ENCODE measurements at places on chromosomes 2 and 18.

DNA sequence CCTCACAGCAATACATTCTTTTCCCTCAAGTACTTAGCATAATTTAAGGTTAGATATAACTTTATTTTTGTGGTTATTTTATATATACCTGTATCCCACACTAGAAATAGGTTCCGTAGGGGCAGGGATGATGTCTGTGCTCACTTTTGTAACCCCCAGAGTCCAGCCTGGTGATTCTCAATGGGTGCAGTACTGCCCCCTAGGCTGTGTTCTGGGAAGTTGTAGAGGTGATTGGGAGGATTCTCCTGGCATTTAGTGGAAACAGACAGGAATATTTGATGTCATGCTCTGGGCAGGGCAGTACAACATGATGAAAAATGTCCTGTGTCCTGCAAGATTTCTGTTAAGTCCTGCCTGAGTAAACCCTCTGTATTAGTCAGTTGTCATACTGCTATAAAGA lies 333.3 kb downstream of the PLCL1 start:
- DNase-seq = no peak

- no peak for DNase-seq
These were observed 206.5 kb upstream of the AGAP1 start for GRCh38 chr2:235287375-235287733.

DNA sequence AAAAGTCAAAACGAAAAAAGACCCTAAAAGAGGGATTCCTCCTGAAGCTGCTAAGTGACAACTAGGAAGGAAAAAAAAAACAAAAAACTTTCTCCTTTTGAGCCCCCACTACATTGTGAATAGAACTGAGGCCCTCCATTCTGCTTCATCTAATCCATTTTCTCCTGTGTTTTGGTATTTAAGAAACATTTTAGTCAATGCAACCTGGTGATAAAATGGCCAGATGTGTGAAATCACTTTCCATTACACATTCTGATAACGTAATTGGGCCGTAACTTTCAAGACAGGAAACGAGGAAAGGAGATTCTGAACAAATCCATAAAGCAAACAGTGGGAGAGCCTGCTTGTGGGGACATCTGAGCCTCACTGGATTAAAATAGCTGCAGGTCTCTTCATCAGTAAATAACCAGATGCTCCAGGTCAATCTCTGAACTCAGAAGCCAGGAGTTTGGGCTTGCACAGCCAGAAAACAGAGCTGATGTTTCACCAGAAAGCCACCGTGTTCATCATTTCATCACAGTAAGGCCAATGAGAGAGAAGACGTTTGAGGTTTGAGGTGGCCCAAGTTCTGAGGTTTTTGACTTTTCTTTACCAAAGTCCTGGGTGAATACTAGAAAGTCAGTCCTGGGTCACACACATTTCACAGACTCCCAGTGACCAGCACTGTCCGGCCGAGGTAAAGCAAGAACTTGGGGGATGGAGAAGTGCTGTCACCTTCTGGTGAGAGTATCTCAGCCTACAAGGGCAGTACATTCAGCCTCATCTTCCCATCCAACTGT lies 47.8 kb downstream of the TGFA start:
- DNase-seq = no peak

DNA sequence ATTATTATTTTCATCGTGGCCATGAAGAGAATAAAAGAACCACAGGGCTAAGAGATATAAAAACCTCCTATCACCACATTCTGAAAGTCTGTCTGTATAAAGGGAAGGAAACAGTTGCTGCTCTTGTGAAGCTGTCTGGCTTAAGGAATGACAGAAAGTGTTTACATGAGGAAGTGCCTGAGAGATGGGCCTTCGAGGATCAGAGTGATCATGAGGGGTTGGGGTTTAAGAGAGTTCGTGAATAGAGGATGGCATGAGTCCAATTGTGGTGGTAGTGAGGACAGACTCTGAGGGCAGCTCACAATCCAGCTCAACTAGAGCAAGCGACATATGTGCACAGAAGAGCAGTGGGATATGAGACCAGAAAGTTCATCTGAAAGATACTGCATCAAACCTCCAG lies 65.8 kb upstream of the PIEZO2 start:
- DNase-seq = no peak

GRCh38 chr2:166361351-166362153 lies 14.2 kb downstream of the SCN9A start:
- peak; percentile 62 for DNase-seq

DNA sequence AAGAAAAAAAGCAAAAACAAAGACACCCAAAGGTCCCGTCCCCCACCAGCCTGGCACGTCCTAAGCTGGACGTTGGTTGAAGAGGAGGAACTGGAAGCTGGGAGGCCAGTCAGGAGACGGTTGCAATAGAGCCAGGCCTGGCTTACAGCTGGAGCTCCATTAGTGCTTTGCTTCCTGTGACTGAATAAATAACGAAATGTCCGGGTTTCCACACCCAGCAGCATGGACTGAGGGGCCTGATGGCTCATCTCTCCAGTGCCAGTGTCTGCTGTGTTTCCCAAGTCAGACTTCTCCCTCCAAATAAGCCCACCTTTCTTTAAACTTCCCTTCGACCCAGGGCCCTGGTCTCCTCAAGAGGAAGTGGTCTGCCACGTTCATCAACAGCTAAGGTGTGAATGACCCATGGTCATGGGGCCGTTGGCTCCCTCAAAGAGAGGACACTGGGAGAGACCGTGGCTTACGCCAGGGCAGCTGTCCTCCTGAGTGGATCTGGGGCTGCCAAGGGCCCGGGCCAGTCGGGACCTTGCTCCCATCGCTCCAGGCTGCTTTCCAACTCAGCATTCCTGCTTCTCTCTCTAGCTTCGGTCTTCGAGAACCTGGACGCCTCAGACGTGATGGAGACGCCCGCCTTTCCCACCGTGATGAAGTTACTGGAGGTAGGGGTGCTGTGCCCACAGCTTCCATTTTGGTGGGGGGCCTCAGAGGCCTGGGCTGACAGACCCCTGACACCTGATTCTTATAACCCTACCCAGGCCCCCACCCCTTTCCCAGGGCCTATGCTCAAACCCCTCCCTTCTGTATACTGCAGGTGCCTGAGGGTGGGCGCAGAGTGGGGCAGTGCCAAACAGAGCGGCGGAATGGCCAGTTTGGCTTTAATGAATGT lies 44.9 kb downstream of the MYO7B start:
- no peak for DNase-seq

DNA sequence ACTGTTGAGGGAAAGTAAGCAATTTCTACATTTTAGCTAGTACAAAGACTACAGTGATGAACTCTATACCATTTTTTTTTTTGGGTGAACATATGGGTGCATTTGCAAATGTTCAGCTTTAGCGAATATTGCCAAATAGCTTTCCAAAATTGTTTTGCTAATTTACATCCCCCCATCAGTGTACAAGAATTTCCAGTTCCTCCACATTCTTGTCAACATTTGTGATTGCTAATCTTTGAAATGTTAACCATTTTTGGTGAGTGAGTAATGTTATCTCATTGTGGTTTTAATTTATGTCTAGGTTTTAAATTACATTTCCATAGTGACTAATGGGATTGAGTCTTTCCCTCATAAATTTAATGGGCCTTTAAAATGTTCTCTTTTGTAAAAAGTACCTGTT lies 16.4 kb upstream of the CNRIP1 start:
- DNase-seq = no peak

DNA sequence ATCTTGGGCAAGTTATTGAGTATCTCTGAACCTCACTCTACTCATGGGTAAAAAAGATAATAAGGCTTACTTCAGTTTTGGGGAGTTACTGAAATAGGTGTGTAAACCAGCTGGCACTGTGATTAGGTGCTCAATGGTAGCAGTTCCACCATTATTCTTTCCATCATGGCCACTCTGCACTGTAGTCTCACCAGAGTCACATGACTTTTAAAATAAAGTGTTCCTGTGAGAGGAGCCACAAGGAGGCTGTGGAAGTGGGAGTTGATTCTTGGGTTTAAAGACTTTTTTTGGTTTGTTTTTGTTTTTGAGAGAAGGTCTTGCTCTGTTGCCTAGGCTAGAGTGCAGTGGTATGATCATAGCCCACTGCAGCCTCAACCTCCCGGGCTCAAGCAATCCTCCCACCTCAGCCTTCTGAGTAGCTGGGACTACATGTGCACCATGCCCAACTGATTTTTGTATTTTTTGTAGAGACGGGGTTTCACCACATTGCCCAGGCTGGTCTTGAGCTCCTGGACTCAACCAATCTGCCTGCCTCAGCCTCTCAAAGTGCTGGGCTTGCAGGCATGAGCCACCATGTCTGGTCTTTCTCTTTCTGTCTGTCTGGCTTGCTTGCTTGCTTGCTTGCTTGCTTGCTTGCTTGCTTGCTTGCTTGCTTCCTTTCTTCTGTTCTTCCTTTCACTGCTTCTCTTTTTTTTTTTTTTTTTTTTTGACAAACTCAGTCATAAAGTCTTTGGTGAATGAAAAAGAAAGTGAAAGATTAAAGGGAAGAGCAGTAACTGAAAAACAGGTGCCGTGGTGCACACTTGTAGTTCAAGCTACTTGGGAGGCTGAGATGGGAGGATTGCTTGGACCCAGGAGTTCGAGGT lies 21.2 kb upstream of the ACVR1 start:
- DNase-seq = peak; percentile 79

DNA sequence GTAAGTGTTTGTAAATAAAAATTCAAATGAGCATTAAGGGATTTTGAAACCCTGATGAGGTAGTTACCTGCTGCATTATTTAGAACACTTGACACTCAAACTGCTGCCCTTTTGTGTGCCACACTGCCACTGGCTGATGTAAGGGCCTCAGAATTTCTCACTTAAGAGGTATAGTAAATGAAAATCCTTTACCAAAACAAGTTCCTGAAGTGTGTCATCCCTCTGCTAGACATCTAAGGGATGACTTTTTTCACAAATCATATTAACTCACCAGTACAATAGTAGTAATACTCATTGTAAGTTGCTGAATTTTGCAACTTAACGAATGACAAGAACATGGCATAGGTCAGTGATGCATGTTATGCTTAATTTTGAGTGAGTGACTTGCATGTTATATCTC lies 274.9 kb upstream of the UBE2E3 start:
- no peak for DNase-seq

DNA sequence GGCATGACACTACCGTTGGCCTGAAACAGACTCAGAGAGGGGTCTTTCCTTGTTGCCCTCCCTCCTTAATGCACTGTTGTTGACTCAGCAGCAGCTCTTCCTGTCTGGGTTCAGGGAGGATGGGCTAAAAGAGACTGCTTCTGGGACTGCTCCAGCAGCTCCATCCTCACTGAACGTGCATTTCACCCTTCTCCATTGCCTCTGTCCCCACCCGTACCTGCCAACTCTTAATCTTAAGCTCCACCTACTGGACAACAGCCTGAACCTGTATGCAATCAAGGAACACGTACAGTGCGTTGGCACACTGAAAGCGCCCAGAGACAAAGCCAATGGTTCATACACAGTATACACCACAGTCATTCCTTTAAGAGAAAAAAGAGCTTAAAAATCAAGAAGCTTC lies 230.8 kb upstream of the RAB6C start:
- DNase-seq = peak; percentile 23

DNA sequence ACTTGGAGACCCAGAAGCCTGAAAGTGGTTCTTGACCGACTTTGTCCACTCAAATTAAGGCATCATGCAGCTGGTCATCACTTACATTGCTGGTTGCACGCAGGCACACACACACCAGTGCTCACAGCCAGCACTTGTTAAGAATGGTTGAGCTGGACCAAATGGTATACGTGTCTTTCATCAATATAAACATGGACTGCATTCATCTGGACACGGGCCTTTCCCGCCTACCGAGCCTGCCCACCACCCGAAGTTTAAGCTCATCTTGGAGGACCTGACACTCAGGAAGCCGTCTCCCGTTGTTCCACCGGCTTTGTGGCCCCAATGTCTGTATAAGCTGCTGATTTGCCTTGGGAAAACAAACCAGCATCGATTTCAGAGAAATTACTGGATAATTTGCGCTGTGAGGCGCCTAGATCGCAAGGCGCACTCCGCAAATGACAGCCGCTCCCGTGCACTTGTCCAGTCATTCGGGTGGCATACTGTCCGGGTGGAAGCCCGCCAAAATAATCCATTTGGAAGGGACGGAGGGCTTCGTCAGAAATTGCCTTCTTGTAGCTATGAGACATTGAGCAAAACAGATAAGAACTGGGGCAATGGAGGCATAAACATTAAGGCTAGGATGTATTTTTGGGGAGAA lies 40.1 kb upstream of the AKAIN1 start:
- peak; percentile 21 for DNase-seq

DNA sequence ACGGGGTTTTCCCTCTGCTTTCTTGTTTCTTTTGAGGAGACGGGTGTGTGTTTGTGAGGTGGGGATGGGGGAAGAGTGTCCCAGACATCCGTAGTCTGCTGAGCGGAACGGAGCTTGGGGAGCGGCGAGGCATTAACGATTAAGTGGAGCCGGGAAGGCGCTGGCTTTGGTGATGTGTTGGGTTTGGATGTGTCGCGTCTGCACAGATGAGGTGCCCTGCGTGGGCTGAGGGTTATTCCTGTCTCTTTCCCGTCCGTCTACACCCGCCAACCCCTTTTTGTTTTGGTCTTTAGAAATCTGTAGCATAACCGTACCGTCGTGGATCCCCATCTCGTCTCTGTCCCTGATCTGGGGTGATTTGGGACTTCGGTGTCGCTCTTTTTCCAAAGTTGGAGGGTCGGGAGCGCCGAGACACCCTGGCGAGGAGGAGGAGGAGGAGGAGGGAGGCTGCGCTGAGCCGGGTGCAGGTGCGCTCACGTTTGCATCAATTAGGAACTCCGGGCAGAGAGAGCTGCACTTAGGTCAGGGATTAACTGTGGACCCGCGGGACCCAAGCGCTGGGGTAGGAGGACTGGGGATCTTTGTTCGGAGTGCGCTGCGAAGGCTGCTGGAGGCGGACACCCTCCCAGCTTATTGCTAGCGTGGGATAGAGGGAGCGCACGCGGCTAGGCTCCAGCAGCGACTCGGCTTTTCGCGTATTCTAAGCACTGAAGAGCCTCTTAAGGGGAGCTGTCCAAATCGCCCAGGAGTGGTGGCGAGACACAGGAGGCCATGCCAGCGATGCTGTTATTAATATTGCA lies 720.3 kb downstream of the DPP10 start:
- no peak for DNase-seq

GRCh38 chr18:834082-834720 lies 22.2 kb upstream of the YES1 start:
- no peak for DNase-seq

DNA sequence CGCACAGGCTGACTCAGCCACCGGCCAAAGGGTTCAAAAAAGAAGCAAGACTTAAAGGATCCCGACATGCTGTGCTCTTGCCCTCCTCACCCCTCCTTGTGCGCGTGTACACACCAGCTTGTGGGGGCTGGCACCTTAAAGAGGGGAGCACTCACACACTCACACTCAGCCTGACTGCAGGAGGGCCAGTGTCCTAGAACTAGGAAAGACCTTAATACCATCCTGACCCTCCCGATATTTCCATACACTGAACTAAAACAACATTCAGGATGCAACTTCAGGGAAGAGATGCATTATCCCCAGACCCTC lies 5.6 kb downstream of the PKDCC start:
- no peak for DNase-seq

GRCh38 chr2:68458981-68459380 lies 8.1 kb downstream of the FBXO48 start:
- no peak for DNase-seq
